ENCODE measurements at places on chromosomes 4 and X.

DNA sequence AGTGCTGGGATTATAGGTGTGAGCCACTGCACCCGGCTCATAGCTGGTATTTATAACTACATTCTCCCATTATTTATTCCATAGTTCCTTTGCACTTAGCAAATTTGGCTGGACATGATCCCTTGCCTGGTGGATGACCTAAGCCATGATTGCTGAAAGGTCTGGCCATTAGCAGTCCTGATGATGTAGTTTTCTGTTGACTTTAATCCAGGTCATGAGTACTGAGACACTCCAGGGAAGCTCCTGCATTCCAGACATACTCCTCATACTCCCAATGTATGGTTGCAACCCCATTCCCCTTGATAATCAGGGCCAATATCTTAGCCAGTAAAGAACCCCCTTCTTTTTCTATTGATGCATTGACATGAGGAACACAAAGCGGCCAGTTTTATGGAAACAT is 24.4 kb upstream of the MGST2 start:
- no peak for DNase-seq

DNA sequence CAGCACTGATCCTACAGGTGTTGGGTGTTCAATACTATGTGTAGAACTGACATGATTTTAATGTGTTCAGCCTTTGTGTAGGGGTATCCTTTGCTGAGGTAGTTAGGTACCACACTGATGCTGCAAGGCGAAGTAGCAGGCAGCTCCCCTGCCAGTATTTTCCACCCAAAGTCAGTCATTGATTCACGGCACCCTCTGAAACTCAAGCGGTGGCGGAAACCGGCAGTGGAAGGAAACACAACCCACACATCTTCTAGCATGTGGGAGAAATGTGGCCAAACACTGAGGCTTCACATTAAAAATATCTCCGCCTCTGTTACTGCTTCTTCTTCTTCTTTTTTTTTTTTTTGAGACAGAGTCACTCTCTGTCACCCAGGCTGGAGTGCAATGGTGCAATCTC is 126.3 kb downstream of the AASDH start:
- DNase-seq, result peak; percentile 62

GRCh38 chrX:30488092-30488491 is 89.5 kb downstream of the TASL start:
- DNase-seq, result no peak

- no peak for DNase-seq
Observed at GRCh38 chrX:78653118-78653822, 5.9 kb downstream of the RTL3 start.

GRCh38 chrX:136674270-136674985 is 26.5 kb downstream of the CD40LG start:
- DNase-seq, result no peak

GRCh38 chr4:170675568-170676262 is 586.0 kb upstream of the AADAT start:
- no peak for DNase-seq

DNA sequence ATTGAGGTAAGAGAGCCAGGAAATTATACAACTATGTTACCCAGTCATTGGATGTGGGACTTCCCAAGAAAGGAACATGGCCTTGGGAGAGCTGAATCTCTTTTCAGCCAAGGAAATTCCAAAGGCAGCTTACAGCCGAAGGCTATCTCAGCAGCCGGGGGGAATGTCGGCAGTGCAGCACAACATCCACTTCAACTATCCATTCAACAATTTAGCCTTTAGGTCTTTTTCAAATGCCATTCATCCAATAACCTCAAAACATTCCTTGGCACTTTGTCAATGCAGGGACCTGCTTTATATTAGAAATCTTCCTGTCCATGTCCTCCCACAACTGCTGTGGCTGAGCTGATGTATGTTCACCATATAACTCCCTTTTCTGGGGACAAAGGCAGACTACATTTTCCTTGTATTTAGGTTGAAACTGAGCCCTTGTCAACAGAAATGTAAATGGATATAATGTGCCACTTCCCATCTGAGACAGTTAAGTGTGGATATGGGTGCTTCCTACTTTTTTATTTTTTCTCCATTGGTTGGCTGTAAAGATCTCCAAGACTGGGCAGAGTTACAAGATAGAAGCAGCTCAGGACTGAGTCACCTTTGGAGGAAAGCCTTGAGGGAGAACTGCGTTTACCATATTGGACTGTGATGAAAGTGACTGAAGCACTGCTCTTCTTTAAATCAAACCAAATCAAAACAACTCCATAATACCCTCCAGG is 94.8 kb downstream of the GPRIN3 start:
- no peak for DNase-seq

DNA sequence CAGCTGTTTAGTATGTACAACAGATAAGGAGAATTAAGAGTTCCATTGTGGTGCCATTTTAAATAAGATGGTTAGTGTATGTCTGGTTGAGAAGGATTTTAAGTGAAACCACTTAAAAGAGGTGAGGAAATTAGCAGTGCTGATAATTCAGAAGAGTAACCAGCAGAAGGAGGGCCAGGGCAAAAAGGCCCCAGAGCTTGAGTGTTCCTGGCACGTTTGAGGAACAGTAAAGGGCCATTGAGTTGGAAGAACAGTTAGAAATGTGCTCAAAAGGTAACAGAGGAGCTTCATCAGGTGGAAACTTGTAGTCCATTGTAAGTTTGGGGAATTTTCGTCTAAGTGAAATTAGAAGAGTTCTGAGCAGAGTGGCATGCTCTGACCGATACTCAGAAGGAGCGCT is 606.2 kb upstream of the ZFP42 start:
- DNase-seq, result no peak

GRCh38 chrX:49082271-49082871 is 2.7 kb upstream of the WDR45 start:
- DNase-seq, result no peak

DNA sequence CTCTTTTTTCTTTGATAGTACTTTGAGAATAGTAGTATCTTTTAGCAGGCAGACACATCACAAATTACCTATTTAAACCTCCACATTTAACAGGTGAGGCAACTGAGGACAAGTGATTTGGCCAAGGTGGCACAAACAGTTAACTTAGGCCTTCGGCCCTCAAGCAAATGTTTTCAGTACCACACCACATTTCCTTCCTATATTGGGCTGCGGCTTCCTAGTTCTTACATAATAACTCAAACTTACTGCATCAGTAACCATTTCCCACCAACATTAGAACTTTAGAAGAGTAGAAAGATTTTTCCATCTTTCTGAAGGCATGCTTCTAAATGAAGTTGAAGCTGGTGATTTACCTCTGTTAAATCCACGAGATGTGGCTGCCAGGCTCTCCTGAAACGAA is 63.2 kb upstream of the SLC4A4 start:
- no peak for DNase-seq

DNA sequence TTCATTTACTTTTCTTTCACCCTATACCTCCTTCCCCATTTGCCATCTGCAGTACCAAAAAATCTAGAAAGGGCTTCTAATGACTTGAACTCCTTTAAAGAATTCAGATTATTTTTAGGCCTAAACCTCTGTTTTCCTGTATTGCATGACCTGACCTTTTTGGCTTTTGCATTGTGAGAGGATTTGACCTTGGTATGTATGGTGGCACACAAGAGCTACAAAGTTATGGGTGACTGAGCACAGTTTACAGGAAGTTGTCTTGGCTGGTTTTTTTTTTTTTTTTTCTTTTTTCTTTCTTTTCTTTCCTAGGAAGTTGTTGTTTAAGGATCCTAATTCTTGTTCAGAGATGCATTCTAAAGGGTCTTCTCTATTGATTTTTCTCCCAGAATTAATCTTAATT is 32.0 kb upstream of the MTMR8 start:
- no peak for DNase-seq

DNA sequence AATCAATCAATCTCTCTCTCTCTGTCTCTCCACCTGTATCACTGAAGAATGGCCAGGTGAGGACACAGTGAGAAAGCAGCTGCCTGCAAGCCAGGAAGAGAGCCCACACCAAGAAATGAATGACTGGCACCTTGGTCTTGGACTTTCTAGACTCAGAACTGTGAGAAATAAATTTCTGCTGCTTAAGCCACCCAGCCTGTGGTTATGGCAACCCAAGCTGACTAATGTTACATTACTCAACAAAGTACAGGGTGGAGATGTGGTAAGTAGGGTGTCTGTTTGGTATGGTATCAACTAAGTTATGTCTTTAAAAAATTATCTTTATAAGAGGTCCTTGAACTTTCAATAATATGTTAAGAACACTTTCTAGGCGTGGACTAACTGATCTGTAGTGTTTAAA is 159.3 kb downstream of the EPHA5 start:
- DNase-seq, result no peak

- DNase-seq, result no peak
Observed at GRCh38 chr4:168682898-168683500, 186.1 kb downstream of the PALLD start.

- no peak for DNase-seq
Observed at GRCh38 chr4:169158046-169158445, 112.7 kb downstream of the SH3RF1 start.

DNA sequence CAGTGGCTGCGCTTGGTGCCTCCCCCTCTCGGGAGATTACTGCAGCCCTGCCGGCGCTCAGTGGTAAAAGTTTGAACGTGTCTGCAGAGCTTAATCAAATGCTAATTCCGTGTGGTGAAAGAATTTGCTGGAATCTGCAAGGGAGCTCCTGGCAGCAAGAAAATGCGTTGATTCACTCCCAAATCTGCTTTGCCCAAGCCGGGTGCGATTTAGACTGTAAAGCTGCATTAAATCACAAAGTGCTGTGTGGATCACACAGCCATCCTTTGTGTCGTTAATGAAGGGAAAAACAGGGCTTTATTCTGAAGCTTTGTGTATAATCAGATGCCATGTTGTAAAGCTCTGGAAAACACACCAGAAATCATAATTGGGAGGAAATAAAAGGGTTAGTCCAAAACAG is 444.1 kb downstream of the BCOR start:
- no peak for DNase-seq

- DNase-seq, result no peak
Observed at GRCh38 chrX:20988118-20988517, 386.1 kb upstream of the CNKSR2 start.

DNA sequence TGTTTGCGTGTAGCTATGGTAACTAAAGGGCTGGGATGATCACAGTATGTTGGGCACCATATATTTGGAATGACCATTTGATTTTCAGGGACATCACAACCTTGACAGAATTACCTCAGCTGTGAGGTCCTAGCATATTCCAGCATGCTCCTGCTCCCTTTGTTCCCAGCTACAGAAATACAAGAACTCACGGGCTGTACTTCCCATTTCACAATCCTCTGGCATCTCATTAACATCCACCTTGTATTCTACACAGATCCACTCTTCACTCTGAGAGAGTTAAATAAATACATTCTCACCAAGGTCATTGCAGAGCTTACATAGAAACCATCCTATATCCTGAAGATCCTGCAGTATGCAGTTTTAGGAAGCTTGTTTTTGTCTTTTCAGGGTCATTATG is 169.7 kb downstream of the FRMPD4 start:
- no peak for DNase-seq

GRCh38 chrX:39990388-39990787 is 107.4 kb downstream of the BCOR start:
- DNase-seq, result no peak

GRCh38 chrX:120761810-120762209 is 113.9 kb downstream of the CT47B1 start:
- no peak for DNase-seq

GRCh38 chr4:110132816-110133719 is 65.3 kb downstream of the ELOVL6 start:
- no peak for DNase-seq

DNA sequence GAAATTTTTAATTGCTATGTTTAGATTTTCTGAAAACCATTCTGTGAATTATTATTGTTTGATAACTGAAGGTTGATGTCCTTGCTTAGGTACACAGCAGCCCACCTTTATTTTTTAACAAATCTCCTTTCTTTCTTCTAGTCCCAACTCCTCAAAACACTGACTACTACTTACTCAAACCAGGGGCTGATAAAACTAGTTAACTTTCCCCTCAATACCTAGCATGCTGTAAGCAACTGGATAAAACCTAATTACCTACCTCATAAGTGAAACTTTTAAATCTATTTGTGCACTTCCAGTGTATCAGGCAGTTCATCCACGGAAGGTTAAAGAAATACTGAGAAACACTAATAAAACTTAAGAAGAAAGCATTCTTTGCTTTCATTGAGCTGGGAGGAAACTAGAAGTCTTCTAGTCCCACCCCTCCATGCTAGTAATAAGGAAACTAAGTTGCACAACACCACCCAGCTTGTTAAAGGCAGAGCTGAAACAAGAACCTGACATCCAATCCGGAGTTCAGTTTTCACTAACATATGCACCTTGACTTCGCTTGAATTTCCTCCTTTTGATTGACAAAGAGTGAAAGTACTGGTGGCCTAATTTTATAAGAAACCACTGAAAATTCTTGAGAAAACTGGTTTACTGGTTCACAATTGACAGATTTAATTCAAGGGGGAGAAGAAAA is 180.2 kb upstream of the TET2 start:
- DNase-seq, result peak; percentile 36

- DNase-seq, result no peak
Observed at GRCh38 chr4:6893449-6894085, 16.1 kb upstream of the TBC1D14 start.

- no peak for DNase-seq
Observed at GRCh38 chr4:186724058-186724863, 605 bp upstream of the FAT1 start.

DNA sequence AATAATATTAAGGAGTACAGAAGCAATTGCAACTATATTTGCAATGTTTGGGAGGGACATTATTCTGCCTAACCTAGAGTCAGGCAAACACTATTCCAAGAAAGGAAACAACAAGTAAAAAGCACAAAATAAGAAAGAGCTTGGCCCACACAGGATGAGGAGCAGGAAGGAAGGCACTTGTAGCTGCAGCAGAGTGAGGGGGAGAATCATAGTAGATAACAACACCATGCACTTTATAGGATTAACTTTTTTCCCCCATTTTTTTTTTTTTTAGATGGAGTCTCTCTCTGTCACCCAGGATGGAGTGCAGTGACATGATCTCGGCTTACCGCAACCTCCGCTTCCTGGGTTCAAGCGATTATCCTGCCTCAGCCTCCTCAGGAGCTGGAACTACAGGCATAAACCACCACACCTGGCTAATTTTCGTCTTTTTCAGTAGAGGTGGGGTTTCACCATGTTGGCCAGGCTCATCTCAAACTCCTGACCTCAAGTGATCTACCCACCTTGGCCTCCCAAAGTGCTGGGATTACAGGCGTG is 10.3 kb upstream of the JCHAIN start:
- no peak for DNase-seq

DNA sequence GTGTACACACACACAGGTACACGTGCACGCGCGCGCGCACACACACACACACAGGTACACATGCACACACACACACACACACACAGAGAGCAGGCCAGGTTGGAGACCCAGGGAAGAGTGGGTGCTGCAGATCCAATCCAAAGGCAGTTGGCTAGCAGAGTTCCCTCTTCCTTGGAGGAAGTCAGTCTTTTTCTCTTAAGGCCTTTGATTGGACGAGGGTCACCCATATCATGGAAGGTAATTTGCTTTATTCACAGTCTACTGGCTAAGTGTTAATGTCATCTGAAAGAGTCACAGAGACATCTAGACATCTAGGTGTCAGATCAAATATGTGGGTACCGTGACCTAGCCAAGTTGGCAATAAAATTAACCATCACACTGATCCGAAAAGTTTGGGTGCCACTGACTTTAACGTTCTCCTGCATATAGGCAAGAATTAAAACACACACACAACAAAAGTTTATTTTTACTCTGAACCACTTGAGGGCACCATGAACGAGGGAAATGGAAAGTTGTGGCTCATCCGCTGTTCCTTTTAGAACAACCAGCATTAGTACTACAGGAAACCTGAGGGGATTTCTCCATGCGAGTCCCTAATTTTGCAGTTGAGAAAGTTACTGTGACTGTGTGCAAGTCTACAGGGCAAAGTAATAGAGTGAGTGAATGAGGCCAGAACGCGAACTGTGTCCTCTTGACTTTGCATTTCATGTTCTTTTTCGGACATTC is 66.0 kb upstream of the STOX2 start:
- no peak for DNase-seq
